ENCODE measurements at places on chromosomes 1 and 21. TPM values are rescaled to one million over a fixed set of nuclear protein-coding genes. Genes with fewer than 3 reads are reported as not detected.

ANKRD65 gene
- total RNA-seq = 0.34 TPM

MCOLN2 gene
- total RNA-seq = not detected

HMCN1 gene
- 9.2 TPM for total RNA-seq

OR2T35 gene
- not detected for total RNA-seq

FASLG gene
- not detected for total RNA-seq

HS2ST1 gene
- 18.2 TPM for total RNA-seq

GBP7 gene
- total RNA-seq = not detected

IBA57 gene
- 7.2 TPM for total RNA-seq

S100A12 gene
- total RNA-seq = not detected

RIPK4 gene
- total RNA-seq = 1.9 TPM

GJA4 gene
- total RNA-seq = 62.1 TPM

CR2 gene
- not detected for total RNA-seq

NTNG1 gene
- total RNA-seq = 42.3 TPM

PRAMEF33 gene
- total RNA-seq = not detected

SLC25A33 gene
- 6.2 TPM for total RNA-seq

VSIG8 gene
- total RNA-seq = not detected

SLFNL1 gene
- 0.18 TPM for total RNA-seq
